ENCODE measurements at places on chromosomes 16 and 17. TPM values are rescaled to one million over a fixed set of nuclear protein-coding genes. Genes with fewer than 3 reads are reported as not detected.

Gene NOS2
- not detected for polyA plus RNA-seq

Gene HIGD1B
- polyA plus RNA-seq = not detected

Gene RNU2-1
- polyA plus RNA-seq = not detected

Gene NKIRAS2
- 37.8 TPM for polyA plus RNA-seq

Gene CUEDC1
- polyA plus RNA-seq = 9.2 TPM

Gene BCL6B
- not detected for polyA plus RNA-seq

Gene MEOX1
- polyA plus RNA-seq = not detected
